ENCODE measurements at places on chromosomes 6 and 20.

DNA sequence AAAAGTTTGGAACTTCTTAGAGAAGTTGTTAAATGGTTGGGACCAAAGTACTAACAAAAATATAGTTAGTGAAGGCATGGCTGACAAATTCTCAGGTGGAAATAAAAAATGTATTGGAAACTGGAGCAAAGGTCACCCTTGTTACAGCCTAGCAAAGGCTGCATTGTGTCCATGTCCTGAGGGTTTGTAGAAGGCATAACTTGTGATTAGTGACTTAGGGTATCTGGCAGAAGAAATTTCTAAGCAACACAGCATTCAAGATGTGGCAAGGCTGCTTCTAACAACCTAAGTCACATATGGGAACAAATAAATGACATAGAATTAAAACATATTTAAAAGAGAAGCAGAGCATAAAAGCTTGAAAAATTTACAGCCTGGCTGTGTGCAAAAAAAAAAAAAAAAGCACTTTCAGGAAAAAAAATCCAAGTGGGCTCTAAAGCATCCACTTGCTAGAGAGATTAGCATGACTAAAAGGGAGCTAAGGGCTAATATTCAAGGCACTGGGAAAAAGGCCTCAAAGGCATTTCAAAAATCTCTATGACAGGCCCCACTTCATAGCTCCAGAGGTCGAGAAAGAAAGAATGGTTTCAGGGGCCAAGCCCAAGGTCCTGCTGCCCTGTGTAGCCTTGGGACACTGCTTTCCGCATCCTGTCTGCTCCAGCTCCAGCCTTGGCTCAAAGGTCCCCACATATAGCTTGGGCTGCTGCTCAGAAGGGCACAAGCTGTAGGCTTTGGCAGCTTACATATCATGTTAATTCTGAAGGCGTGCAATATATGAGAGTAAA lies 453.2 kb upstream of the PTCHD4 start:
- DNase-seq = no peak

GRCh38 chr20:63534427-63534830 lies 2.7 kb downstream of the PTK6 start:
- no peak for DNase-seq

DNA sequence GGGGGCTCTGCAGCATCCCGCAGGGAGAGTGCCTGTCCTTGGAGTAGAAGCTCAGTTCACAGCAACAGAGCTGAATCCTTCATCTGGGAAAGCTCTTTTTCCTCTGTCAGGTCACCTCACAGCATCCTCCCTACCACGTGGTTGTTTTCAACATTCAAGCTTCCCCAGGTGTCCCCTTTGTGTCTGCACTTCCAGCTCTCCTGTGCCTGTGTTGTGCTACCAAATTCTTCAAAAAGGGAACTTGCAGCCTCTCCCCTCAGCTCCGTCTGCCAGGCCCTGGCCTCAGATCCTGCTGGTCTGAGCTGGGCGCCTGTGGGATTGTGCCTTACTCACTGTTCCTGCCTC lies 108.4 kb downstream of the FOXF2 start:
- no peak for DNase-seq

DNA sequence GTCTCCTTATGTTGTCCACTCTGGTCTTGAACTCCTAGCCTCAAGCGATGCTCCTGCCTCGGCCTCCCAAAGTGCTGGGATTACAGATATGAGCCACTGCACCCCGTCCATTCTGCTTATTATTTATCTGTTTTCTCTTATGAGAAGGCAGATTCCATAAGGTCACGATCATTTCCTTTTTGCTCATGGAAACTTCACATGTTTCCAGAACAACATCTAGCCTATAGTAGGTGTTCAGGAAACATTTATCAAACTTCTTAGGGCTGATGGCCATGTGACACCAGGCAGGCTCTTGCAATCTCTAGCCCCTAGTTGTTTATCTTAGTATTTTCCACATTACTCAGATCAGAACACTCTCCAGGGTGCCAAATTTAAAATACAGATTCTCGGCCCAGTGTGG lies 61.2 kb downstream of the ZFP64 start:
- no peak for DNase-seq

DNA sequence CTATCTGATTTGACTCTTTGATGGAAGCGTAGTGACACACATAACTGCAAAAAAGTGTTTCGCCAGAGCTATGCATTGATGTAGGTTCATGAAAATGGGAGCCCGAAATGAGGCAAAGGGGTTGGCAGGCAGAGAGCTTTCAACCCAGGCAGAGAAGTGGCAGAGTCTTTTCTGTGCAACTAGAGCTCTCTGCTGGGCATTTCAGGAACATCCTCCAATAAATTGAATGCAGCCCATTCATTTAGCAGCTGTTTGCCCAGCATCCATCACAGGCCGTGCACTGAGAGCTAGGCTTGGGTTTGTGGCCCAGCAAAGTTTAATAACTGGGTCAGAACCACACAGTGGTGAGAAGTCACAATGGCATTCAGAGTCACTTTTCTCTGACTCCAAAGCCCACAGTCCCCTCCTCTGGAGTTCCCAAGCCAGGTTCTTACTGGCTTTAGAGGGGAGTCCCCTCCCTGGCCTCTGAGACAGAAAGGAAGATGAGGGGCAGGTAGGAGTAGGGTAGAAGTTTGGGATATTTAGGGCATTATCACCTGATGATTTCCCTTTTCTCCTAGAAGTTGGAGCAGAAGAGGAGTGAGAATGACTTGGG lies 31.8 kb upstream of the ELMO2 start:
- peak; percentile 18 for DNase-seq

DNA sequence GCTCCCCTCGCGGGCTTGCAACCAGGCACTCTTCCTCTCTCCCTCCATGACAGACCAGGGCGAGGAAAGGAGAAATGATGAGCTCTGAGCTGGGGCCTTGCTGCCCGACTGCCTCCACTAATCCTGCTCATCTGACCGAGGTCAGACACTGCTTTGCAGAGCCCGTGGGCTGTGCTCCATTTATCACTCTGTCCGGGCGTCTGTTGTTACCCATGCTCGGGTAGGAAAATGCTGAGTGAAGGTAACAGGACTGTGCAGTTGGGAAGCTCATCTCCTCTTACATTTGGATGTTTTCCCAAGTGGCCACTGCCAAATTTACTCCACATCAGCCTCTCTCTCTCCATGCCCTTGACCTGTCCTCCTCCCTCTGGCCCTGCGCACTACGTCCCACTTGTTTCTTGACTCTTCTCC lies 14.6 kb downstream of the RPS6KA2 start:
- no peak for DNase-seq

- peak; percentile 43 for DNase-seq
Measured at GRCh38 chr20:32685541-32686529, 12.1 kb upstream of the C20orf203 start.

- no peak for DNase-seq
Measured at GRCh38 chr6:89482126-89482525, 49.2 kb downstream of the ANKRD6 start.

- no peak for DNase-seq
Measured at GRCh38 chr6:79635232-79635543, 4.1 kb downstream of the SH3BGRL2 start.

- DNase-seq = no peak
Measured at GRCh38 chr6:91716361-91716760, 1129.5 kb upstream of the MAP3K7 start.

DNA sequence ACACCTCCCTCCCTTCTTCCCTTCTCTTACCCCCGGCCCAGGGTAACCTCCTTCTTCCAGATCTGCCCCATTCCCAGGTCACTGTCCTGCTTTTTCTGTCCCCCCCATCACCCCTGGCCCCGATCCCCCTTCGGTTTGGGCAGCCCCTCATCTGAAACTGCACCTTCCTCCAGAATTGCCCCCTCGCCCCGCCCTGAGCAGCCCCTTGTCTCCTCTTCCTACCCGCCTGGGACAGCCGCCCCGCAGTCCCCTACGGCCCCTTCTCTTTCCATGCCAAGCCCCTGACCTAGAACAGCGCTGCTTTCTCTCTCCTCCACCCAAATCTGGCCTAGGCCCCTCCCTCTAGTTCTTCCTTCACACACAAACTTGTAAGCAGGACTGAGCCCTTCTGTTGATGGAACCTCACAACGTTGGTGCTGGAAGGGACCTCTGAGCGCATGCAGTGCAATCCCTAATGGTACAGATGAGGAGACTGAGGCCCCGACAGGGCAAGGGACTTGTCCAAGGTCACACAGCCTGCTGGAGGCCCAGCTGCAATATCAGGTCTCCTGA lies 630 bp downstream of the PPP2R5D start:
- DNase-seq = no peak

Measured in DMS153 (cell line).